ENCODE measurements at places on chromosomes 3 and 15.

- DNase-seq = no peak
Measured at GRCh38 chr3:58022490-58022889, 14.3 kb downstream of the FLNB start.

DNA sequence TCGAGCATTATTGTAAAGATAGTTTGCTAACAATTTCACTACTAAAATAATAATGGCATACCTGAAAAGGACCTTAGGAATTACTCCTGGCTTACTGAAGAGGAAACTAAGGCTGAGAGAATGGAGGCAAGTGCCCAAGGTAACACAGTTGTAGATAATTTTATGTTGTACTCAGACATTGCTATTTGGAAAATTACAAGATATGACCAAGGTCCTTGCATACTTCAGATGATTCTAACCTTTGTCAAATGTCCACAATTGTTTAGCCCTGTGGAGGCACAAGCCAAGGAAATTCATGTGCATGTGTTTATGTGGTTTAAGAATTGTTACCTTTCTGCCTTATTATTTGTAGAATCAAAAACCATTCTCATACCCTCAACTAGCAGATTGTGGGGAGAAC is 105.7 kb downstream of the TUSC7 start:
- DNase-seq = no peak

- no peak for DNase-seq
Measured at GRCh38 chr15:88982946-88983342, 69.8 kb upstream of the MFGE8 start.

DNA sequence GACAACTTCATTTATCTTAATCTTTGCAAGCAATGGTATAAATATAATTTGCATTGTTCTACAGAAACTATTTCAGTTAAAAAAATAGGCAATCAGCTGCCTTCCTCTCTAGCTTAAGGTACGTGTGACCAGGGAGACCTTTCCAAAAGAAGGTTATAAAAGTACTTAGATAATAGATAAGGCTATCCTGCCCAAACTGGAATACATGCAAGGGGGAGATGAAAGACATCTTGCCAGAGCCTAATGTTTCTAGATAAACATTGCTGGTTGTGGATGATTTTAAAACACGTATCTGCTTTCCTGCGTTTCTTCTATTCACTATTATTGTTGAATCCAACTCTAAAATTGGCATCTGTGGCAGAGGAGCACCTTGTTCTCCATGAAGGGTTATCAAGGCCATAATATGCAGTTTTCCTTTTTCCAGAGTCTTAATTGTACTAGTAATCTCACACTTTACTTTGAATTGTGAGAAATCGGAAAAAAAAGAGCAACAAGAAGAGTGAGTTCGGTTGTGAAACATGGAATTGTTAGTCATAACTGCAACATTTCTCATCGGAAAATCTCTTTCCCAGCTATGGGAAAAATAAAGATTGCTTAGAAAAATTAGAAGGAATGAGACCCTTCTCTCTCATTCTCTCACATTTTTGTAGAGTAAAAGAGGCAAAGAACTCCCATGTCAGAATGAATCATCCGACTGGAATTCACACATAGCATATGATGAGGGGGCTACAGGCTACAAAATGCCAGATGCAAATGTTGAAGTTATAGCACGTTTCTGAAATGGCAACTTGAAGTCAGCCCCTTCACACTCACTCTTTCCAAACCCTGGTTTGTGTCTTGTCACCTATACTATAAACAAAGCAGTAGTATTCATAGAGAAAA is 936.1 kb upstream of the NR2F2 start:
- no peak for DNase-seq

DNA sequence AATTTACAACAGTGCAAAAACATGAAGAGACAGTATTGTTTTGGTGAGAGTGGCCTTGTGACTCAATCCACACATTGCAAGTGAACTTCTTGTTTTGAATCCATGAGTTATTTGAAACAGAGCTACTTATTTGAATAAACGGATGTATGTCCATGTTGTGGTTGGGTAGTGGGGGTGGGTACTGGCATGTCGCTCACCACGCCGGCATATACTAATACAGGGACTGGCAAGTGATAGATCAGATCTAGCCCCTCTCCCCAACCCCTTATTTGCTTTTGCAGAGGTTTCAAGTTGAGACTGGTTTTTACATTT is 83.8 kb downstream of the EDEM1 start:
- no peak for DNase-seq
